Stimulated activated CD8-positive, alpha-beta memory T cell treated with anti-CD3 and anti-CD28 coated beads, Interleukin-7, amount 100 ng/mL, for 1 hour (primary cell): ENCODE measurements at places on chromosomes 1 and 21.
A peak's percentile ranks its signal among the peaks of the same experiment; 100 is the strongest.

DNA sequence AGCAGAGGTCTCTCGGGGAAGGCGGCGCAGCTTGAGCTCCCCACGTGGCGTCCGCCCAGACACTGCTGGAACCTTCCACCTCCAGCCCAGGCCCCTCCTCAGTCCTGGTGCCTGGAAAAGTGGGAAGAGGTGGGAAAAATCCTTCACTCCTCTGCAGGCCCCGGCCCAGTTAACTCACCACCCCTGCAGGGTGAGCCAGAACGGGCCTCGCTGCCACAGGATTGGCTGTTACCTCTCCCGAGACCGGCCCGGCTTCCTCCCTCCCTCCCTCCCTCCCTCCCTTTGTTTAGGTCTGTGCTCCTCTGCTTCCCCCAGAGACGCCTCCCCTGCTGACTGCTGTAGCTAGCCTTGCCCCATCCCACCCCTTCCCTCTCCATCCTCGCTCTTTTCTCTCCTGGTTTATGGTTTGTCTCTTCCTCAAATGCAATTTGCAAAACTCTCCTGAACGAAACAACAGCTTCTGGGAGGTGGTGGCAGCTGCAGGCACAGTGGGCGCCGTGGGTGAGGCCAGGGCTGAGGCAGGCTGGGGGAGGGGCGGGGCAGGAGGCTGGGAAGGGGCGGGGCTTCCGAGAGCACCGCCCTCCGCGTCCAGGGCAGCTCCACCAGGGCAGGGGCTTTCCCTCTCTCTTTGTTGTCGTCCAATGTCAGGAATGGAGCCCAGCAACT lies 6.5 kb downstream of the CAPN9 start:
- no peak for DNase-seq

DNA sequence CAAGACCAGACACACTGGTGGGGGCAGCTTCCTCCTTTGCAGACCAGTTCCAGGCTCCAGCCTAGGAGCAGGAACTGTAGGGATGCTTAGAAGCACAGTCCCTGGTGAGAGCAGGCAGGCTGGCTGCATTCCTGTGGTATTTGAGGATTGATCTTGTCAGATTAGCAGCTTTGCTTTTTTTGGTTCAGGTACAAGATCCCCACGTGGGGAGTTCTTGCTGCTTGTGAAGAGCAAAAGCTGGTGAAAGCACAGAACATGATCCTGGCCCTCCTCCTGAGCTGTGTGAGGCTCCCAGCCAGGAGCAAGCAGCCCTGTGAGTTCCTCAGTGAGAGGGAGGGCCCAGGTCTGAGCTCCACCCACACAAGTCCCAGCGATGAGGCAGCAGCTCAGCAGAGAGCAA lies 75.3 kb upstream of the ARTN start:
- DNase-seq, result no peak

GRCh38 chr1:1357871-1358432 lies 403 bp downstream of the MXRA8 start:
- DNase-seq, result no peak

DNA sequence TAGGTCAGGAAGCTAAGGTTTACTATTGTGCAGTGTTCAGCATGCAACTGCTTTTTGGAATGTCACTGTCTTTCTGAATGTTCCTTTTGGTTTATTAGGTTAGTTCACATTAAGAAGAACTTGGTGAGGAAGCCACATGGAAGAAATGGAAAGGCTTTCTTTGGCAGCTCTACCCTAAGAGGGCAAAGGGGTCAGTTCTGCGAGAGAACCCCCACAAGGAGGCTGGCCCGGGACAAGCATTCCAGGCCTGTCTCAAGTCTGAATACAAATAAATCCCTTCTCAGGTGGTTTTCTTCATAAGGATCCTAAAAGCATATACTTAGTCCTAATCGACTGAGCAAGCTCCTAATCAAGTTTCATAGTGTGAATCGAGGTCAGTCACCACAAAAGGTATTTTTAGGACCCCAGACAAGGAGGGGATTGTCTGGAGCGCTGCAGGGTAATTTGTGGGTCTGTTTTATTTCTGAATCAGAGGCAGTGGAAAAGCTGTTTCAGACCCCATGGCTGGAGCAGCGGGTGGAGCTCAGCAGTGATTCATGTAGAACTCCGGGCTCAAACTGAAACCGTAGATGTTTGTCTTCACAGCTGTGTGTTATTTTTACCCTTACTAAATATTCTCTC lies 63.3 kb downstream of the ERG start:
- no peak for DNase-seq

DNA sequence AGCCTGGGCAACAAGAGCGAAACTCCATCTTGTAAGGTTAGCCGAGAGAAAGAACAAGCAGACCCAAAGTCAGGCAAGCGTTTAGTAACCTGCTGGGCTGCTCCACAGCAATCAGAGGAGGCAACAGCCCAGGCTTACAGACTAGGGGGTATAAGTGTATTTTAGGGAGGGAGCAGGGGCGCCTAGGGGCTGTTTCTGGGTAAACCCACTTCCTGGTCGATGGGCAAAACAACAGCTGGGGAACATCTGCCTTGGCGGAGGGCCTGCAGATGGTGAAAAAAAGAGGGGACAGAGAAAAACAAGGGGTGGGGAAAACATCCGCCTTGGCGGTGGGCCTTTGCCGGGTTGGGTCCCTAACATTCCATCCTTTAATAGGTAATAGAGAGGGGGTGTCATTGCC lies 5.2 kb downstream of the TAS1R1 start:
- no peak for DNase-seq

- DNase-seq, result no peak
Observed at GRCh38 chr1:208254862-208255261, 10.7 kb upstream of the PLXNA2 start.

DNA sequence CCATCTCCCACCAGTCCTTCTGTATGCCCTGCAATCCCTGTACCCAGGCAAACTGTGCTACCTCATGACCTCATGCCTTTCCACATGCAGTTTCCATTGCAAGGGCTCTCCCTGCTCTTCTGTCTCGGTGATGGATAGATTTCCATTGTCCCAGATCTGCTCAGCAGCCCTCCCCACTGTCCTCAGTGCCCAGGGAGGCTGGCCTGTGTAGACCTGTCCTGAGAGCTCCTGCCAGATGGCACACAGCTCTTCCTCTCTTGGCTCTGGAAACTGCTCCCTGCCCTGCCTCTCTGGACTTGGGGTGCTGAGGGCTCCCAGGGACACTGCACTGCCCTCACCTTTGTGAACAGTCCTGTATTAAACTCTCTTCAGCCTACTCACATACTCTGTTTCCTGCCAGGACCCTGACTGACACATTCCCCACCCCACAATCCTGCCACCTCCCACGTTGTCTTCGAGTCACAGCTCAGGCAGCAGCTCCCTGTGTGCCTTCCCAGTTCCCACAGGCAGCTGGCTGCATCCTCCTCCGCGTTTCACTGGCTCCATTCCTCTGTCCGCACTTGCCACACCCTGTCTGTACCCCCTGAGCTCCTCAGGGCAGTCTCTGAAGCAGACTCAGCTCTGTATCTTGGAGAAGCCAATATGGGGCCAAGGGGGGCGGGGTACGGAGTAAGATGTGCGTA lies 57.0 kb downstream of the SPATA46 start:
- DNase-seq, result no peak

GRCh38 chr1:50497007-50497406 lies 73.8 kb upstream of the DMRTA2 start:
- no peak for DNase-seq

- no peak for DNase-seq
Observed at GRCh38 chr1:44817771-44818495, 9.6 kb downstream of the BTBD19 start.

GRCh38 chr1:25997828-25998761 lies at the start of gene PAFAH2:
Gene PAFAH2 (minus strand): TSS chr1:25998063. CDS start chr1:25990816, 7,247 bp downstream.
- DNase-seq, result peak; percentile 95

- no peak for DNase-seq
Observed at GRCh38 chr1:245197911-245198379, 43.2 kb downstream of the KIF26B start.

DNA sequence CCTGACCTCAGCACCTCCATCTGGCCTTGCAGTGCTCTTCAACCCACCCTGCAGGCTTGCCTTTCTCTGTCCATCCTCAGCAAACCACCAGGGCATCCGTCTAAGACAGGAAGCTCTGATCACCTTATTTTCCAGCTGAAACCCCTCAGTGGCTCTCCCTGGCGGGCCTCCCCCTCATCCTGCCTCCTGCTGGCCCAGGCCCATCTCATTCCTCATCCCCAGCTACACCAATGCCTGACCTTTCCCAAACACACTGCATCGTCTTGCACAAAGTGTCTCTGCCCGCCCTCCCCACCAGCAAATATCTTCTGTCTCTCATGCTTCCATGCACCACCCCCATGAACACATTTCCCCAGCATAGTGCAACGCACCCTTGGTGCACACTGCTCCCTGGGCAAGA lies 205.0 kb downstream of the TOMM20 start:
- no peak for DNase-seq
